ENCODE measurements at places on chromosomes 16 and 17. TPM values are rescaled to one million over a fixed set of nuclear protein-coding genes. Genes with fewer than 3 reads are reported as not detected.

RHBDF1 gene
- polyA plus RNA-seq = 86.6 TPM

NPIPB9 gene
- polyA plus RNA-seq = 0.11 TPM

PPY gene
- not detected for polyA plus RNA-seq

GRAP gene
- polyA plus RNA-seq = 0.13 TPM

PRAC2 gene
- not detected for polyA plus RNA-seq

UMOD gene
- not detected for polyA plus RNA-seq

C17orf75 gene
- 8.2 TPM for polyA plus RNA-seq

GRCh38 chr16:3983081-3983520, 102.6 kb upstream of the CREBBP start:
- peak; percentile 69 for DNase-seq

GRCh38 chr17:46024590-46024989, 25.5 kb downstream of the STH start:
- DNase-seq = no peak

DNA sequence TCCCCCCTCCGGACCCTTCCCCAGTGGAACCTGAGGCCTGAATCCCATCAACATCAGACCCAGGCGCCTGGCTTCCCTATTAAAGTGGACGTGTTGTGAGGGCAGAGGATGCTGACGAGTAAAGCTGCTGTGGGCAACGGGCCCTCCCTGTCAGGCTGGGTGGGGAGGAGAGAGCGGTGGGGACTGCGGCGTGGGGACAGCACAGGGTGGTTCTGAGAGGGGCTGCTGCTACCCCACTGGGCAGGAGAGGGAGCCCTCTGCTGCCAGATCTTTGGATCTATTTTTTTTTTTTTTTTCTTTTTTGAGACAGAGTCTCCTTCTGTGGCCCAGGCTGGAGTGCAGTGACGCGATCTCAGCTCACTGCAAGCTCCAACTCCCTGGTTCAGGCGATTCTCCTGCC, 5.9 kb downstream of the CA5A start:
- no peak for DNase-seq

DNA sequence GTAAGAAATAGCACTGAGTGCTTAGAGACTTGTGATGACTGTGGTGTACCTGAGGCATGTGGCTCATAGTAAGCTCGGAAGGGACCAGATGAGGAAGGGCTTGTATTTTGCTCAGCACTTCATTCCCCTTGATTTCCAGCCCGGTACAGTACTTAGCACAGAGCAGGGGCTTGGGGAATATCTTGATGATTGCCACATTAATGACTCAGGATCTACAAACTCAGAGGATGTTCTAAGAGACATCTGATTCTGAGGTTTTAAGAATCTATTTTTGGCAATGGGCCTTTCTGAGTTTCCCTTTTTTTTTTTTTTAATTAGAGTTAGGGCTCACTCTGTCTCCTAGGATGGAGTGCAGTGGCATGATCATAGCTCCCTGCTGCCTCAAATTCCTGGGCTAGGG, 9.1 kb downstream of the ASPHD1 start:
- peak; percentile 65 for DNase-seq

DNA sequence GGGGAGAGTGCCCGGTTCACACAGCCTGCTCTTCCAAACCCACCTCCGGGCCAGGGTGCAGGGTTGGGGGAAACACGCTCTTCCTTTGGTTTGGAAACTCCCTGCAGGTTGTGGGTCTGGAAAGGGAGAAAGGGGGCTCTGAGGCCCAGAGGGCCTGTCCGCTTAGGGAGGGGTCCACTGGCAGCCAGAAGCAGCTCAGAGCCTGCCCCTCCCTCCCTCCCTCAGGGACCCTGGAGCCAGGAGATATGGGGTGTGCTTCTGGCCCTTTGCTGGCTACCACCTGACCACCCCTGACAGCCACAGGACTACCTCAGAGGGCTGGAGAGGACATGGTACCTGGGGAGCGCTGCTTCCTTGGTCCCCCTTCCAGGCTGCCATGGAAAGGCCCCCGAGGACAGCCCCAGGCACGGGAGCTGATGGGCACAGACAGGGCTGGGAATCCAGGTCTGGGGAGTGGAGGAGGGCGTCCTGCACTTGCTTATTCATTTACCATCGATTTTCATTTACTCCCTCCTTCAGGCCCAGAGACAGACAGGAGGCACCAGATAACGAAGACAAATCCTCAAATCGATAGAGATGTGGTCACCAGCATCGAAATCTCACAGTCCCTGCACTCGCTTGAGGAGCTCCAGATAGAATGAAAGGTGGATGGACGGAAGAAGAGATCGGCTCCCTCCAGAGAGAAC, 48.4 kb upstream of the DOC2B start:
- DNase-seq = no peak

GRCh38 chr17:34259146-34259545, 4.1 kb downstream of the CCL2 start:
- DNase-seq = peak; percentile 28

DNA sequence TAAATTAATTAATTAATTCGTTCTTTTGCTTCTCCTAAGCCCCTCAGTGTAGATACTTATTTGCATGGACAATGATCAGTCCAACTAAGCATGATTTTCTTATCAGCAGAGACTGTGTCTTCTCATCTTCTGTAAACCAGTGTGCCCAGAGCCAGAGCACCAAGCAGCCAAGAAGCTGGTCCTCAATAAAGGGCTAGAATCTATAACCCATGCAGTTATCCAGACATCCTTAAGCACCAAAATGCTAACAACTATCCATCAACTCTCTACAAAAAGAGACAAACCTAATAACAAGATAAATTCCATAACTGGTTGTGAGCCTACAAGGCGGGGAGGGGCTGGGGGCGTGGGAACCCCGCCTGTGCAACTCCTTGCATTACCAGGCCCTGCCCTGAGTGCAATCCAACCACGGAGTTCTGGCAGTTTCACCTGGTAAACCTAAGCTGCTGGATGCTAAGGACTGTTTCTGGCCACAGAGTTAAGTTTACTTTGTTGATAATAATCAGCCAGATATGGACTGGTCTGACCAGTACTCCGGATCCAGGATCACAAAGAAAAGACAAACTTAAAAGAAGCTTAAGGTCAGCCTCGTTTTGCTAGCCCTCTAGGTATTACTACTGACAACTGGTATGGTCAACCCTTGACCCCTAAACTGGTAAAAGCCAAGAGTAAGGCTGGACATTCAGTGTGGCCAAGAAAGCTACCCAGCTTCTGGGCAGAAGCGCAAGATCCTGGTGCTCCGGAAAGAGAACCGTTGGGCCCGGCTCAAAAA, 51.5 kb downstream of the ZFHX3 start:
- DNase-seq = no peak

DNA sequence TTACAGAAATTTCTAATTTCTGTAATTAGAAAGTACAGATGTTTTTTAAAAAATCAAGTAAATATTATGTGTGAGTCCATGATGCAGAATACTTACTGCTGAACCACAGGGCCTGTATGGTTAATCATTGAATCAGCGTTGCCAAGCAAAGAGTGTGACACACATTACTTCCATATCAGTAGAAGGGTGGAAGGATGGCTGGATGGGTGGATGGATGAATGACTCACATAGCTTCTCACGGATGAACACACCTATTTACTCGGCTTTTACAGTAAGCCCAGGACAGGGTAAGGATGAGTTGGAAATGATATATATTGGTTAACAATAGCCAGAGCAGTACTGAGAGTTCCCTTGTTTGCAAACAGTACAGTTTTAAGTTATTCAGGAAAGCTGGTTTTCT, 495.9 kb upstream of the RBFOX1 start:
- DNase-seq = no peak

DNA sequence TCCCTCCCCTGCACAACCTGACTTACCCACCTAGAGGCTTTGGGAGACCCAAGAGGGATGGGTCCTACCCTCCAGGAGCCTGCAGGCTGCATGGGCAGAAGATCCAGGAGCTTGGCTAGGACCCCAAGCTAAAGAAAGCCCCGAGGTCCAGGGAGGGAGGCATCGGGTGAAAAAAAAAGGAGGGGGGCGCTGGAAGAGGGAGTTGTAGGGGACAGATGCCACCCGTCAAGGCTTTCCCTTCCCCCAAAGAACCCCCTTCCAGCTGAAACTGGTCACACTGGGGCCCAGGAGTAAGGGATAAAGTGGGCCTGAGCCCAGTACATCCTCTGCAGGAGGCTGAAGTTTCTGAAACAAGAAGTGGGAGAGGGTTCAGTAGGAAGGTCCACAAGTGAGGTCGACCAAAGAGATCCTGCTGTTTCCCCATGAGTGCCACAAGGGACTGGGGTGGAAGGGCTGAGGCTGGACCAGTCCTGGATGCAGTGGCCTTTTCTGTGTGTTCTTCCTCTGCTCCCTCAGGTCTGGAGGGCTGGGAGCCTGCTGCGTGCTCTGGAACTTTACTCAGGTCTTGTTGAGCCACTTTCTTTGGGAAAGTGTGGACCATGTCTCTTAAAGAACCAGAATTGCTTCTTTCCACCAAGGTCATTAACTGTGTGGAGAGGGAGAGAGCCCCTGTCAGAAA, 14.2 kb upstream of the CBFB start:
- DNase-seq = no peak

GRCh38 chr17:76700617-76701470, 9.9 kb downstream of the MXRA7 start:
- peak; percentile 93 for DNase-seq

DNA sequence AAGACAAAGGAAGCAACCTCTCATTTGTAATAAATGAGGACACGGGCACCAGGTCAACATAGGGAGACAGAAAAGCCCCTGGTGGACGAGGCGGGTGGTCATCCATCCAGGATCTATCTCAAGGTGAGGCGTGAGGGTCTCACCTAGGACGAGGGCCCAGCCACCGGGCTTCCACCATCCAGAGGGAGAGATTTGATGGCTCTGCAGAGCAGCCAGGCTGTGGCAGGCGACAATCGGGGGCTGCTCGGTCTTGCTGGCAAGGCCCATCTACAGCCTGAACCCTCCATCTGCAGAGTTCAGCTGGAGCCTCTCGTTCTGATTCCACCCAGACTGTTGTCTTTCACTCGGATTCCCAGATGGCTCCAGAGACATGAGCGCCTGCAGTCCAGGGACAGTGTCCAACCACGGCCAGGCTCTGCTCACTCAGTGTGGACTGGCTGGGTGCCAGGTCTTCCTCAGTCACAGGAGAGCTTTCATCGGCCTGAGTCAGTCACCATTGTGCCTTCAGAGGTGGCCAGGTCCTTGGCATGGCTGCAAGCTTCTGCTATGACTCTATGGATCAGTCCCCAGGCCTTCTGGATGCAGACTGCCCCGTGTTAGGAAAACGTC, 5.9 kb downstream of the LITAFD start:
- peak; percentile 78 for DNase-seq

DNA sequence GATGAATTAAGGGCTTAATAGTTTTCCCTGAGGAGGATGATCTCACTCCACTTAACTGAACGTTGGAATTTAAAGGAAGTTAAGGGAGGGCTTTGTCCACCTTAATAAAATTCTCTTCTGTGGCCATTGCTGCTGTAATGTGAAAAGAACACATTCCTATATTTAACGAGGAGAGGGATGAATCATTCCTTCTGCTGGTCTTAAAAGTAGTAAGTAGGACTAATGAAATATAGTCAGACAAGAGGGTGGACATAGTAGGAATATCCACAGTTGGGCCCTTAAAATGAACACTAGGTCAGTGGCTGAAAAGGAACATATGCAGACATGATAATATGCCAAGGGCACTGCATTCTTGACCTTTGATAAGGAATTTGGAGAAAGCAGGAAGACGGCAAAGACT, 405.6 kb downstream of the PMP22 start:
- DNase-seq = peak; percentile 39
